Brain microvascular endothelial cell (primary cell): ENCODE measurements at places on chromosomes 12 and 14.

- no peak for DNase-seq
These were observed 2.4 kb downstream of the CRIP2 start for GRCh38 chr14:105476831-105477659.

DNA sequence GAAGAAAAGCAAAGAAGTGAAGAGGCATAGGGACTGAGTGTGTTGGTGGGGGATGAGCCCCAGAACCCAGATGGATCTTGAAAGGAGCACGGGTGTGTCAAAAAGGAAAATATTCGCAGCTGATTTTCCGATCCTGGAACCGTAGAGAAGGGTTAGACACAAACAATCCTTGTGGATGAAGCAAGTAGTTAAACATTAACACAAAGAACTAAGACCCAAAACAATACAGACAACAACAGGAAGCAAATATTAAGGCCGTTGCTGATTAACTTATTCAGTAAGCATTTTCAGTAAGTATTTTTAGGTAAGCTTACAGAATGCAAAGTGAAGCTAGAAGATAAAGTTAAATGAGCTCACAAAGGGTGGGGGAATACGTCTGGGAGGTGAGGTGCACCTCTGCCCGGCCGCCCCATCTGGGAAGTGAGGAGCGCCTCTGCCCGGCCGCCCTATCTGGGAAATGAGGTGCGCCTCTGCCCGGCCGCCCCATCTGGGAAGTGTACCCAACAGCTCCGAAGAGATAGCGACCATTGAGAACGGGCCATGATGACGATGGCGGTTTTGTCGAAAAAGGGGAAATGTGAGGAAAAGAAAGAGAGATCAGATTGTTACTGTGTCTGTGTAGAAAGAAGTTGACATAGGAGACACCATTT lies 62.8 kb upstream of the PRB2 start:
- no peak for DNase-seq

DNA sequence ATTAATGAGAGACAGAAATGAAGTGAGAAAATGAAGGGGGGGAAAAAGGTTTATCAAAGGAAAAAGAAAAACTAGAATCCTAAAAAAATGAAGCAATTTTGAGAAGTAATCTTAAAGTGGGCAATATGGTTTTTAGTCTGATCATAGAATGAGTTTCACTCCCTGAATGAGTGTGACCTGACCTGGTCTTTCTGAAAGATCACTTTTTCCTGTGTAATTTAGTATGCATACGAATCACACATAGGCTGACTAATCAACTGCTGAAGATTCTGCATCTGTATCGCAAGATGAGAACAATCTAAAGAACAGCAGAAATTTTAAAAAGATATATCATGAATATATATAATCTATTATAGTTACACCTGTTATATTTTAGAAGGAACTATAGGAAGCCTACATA lies 11.3 kb downstream of the GNPTAB start:
- DNase-seq, result no peak

DNA sequence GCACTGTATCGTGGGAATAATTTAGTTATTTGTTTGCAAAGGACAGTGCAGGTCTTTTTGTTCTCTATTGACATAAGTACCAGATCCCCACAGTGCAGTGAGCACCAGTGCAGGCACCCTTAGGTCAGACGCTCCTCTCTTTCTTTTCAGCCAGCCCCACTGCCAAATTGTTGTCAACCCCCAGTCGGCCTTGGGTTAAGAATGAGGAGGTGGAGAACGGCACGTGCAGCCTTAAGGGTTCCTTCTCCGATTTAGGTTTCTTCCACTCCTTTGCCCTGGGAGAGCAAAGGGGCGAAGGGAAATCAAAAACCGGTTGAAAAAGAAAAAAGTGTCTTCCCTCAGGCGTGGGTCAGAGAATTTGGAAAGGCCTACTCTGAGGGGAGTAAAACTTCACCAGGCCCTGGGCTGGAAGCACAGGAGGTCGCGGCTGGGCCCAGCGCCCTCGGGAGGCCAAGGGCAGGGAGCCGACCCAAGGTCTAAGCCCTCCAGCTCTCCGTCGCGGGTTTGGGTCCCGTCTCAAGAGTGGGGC lies 4.3 kb downstream of the PAX9 start:
- DNase-seq, result no peak

GRCh38 chr14:33406766-33407165 lies 468.1 kb downstream of the NPAS3 start:
- DNase-seq, result no peak

DNA sequence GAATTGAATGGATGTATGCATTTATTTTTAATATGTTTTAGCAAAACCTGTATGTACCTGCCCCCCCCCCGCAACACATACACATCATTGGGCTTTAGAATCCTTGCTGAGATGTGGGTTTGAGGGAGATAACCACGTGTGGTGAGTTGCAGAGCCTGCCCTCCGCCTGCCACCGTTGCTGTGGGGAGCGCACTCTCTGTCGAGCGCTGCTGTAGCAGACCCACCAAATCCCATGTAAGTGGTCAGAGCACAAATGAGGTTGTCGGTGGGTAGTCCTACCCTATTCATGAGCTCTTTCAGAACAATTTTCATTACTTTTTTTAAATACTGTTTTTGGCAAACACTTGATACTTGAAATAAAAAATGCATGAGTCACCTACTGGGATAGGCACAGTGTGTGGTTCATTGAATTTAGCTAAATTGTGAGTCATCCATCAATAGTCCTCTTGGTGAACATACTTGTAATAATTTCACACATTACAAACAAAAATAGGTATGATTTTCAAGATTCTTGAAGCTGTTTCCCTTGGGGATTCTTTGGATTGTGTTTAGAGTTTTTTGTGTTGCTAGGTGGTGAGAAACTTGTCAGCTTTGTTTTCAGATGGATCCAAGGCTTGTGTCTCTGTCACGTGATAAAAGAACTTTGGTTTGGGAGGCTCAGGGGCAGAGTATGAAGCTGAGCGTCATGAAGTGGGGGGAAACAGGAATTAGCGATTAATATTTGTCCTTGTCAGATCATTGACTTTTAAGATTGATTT lies 107.6 kb downstream of the PTCSC3 start:
- DNase-seq, result peak; percentile 8

DNA sequence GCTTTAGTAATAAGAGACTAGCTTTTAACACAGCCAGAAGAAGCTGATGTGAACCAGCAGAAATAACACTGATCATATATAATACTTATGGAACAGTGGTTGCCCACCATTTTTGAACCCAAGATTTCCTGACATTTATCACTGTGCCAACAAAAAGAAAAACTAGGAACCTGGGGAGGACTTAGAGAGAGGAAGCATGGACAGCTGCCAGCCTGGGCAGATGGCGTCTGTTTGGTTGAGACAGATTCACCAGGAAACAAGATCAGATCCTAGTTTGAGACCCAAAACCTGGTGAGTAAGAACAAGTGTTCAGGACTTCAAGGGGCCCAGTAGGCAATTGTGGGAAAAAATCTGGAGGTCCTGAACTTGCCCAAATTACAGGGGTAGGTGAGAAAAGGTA lies 95.3 kb downstream of the BICD1 start:
- no peak for DNase-seq

DNA sequence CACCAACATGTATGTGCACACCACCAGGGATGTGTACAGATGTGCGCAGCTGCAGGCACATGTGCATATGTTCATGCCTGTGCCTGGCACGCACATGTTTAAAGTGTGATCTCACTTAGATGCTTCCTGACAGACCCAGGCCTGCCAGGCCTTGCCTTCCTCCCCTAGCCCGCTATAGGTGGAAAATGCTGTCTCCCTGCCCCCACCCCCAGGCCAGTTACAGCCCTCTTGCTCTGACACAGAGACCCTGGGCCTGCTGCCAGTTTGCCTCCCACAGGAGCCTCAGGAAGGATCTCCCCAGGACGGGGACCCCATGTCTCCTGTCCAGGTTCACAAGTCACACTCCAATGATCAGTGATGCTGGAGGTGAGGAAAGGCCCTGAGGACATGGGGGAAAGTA lies 21.6 kb downstream of the FIGNL2 start:
- DNase-seq, result no peak

GRCh38 chr12:122422730-122423257 lies 325 bp upstream of the CLIP1 start:
- no peak for DNase-seq

DNA sequence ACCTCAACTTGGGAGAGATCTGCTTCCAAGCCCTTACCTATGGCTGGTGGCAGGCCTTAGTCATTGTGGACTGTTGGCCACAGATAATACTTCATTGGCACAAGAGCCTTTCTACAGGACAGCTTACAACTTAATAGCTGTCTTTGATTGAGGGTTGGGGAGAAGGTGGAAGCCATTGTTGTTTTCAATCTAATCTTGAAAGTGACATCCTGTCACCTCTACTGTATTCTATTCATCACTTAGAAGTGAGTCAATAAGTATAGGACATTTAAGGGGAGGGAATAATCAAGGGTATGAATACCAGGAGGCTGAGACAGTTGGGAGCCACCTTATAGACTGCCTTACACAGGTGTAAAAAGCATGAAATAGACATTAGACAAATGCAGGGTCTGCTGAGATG lies 906.3 kb downstream of the NRXN3 start:
- DNase-seq, result no peak

- no peak for DNase-seq
These were observed 13.5 kb downstream of the SCNN1A start for GRCh38 chr12:6361834-6362233.

DNA sequence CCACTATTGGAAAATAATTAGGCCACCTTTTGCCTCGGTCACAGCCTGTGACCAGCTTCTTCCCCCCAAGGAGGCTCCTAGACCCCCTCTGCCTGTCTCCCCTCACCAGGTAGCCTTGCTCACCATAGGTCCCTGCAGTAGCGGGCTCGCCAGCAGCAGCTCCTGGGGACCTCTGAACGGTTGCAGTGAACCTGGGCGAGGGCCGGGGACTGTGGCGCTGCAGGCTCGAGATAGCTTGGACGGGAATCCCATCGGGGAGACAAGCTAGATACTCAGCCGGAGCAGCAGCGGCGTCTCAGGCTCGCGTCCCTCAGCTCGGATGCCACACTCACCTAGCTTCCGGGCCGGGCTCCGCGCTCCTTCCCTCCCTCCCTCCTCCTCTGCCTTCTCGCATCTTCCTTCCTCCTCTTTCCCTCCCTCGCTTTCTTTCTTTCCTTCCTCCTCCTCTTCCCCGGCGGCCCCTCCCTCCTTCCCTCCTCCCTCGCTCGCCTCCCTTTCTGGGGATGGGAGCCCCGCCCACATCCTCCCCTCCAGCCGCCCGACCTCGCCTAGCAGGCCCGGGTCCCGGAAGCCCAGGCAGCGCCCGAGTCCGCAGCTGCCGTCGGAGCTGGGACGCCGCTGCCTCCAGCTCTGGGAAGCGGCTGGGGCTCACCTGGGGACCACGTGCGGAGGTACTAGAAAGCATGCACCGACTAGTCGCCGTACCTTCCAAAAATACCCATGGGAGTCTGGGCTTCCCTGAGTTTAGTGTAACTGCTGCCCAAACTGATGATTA lies at the start of gene BMP4:
Gene BMP4 (minus strand): TSS at position 399 of the 775 bp plus-strand sequence. CDS start 4,603 bp downstream, outside the sequence.
- DNase-seq, result peak; percentile 9

- DNase-seq, result no peak
These were observed 56.2 kb upstream of the CCDC198 start for GRCh38 chr14:57549765-57550420.

GRCh38 chr12:3961591-3961990 lies 88.4 kb upstream of the PARP11 start:
- DNase-seq, result no peak

DNA sequence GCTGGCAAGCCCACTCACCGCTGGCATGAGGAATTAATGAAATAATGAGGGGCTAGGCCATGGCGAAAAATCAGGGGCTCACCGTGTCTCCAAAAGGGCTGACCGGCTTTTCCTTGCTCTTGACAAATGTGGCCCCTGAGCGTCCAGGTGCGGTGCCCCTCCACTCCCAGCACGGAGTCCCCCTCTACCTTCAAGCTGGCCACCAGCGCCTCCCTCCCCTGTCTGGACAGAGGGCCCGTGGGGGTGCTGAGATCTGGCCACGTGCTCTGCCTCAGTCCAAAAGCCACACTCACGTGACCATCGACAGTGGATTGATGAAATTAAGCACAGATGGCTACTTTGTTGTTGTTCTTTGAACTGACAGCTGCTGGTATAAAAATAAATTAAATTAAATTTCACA lies 78.8 kb upstream of the BCL11B start:
- no peak for DNase-seq

DNA sequence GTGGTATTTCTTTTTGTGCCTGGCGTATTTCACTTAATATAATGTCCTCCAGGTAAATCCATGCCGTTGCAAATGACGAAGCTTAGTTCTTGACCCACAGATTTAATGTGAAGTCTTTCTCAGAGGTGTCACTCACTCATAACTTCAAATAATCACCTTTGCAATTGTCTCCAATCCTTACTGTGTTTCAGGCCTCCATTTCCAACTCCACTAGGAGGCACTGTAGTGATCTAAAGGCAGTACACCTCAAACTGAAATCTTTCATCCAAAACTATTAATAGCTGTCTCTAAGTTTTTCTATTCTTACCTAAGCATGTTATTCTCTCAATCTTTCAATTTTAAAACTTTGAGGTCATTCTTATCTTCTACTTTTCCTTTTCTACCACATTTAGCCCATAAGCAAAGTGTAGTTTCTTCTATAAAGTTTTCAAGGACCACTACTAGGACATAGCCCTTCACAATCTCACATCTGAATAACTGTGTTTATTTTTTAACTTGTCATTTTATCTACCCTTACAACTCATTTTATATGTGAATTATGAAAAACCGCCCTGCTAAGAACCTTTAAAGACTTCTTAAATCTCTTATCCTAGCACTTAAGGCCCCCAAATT lies 25.5 kb upstream of the FBXO34 start:
- DNase-seq, result peak; percentile 32

DNA sequence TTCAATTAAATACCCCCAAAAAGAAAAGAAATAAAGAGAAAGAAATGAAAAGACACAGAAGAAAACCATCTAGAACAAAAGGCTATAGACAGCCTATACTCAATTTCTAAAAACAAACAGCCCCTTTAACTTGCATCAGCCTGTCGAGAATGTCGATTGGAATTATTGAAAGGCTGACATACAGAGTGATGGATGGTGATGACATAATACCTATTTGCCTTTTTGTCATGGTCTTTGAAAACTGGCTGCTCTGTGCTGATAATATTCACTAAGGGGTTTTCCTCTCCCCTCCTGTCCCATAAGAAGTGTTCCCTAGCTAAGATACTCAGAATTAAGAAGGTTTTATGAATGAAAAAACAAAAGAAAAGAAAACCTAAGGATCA lies 393.7 kb downstream of the SOX5 start:
- DNase-seq, result no peak

- DNase-seq, result peak; percentile 86
These were observed 345.0 kb downstream of the LRIG3 start for GRCh38 chr12:58575256-58575655.

GRCh38 chr14:102499401-102500157 lies 10.0 kb downstream of the ANKRD9 start:
- DNase-seq, result no peak

- DNase-seq, result peak; percentile 11
These were observed 1.9 kb downstream of the PPP1R3E start for GRCh38 chr14:23300687-23301223.

DNA sequence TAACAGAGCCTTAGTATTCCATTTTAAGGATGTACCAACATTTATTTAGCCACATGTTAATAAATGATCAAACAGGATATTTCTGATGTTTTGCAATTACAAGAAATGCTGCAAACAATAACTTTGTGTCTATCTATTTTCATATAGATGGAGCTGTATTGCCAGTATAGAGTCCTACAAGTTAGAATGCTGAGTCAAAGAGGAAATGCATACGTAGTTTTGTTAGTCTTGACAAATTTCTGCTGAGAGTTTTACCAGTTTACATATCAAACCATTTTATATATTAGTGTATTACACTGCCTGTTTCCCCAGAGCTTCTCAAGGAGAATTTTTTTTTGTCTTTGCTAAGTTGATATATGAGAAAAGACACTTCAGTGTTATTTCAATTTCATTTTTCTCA lies 541.7 kb downstream of the SLC16A7 start:
- no peak for DNase-seq
